ENCODE measurements at places on chromosomes 12 and 14. TPM values are rescaled to one million over a fixed set of nuclear protein-coding genes. Genes with fewer than 3 reads are reported as not detected.

Gene RPS26
- 174 TPM for total RNA-seq

Gene BCAT1
- total RNA-seq, result 243 TPM

Gene NR2C1
- total RNA-seq, result 13.5 TPM

Gene CLECL1
- total RNA-seq, result not detected

Gene CIDEB
- 2.9 TPM for total RNA-seq

Gene GPR137C
- total RNA-seq, result 0.44 TPM

Gene SLCO1A2
- not detected for total RNA-seq

Gene HOXC13
- not detected for total RNA-seq

Gene RFC5
- total RNA-seq, result 35.6 TPM

Gene IQSEC3
- 0.33 TPM for total RNA-seq

Gene MYBPC1
- total RNA-seq, result not detected

Gene SLC35E3
- 3.2 TPM for total RNA-seq

Gene TOGARAM1
- 21.5 TPM for total RNA-seq

Measured in uterine smooth muscle cell (primary cell).